ENCODE measurements at places on chromosomes 2 and 18. TPM values are rescaled to one million over a fixed set of nuclear protein-coding genes. Genes with fewer than 3 reads are reported as not detected.

DNA sequence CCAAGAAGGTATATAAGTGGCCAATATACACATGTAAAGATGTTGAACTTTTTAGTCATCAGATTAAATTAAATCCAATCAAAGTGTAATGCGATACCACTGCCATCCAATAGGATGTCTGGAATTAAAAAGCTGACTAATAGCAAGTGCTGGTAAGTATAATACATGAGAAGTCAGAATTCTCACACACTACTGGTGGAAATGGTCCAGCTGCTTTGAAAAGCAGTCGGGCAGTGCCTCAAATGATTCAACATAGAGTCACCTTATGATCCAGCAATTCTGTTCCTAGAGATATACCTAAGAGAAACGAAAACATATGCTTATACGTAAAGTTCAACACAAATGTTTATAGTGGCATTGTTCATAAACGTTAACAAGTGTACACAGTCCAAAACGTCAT is 124.1 kb upstream of the MYT1L start:
- DNase-seq, result no peak

The GAREM2 gene
- 11.5 TPM for total RNA-seq

- DNase-seq, result peak; percentile 91
Measured at GRCh38 chr18:3450012-3450798, at the start of gene TGIF1. TGIF1 (plus strand) TSS chr18:3450172; CDS start chr18:3450490, 318 bp downstream.

GRCh38 chr2:10045561-10046355 is 2.4 kb downstream of the KLF11 start:
- DNase-seq, result peak; percentile 48

GRCh38 chr18:79343567-79344207 is 52.0 kb upstream of the NFATC1 start:
- DNase-seq, result peak; percentile 27

The DES gene
- total RNA-seq, result 3.8 TPM
